Stimulated activated CD8-positive, alpha-beta memory T cell treated with anti-CD3 and anti-CD28 coated beads, Interleukin-15, amount 100 ng/mL, for 1 hour (primary cell): ENCODE measurements at places on chromosomes 1 and 21.

DNA sequence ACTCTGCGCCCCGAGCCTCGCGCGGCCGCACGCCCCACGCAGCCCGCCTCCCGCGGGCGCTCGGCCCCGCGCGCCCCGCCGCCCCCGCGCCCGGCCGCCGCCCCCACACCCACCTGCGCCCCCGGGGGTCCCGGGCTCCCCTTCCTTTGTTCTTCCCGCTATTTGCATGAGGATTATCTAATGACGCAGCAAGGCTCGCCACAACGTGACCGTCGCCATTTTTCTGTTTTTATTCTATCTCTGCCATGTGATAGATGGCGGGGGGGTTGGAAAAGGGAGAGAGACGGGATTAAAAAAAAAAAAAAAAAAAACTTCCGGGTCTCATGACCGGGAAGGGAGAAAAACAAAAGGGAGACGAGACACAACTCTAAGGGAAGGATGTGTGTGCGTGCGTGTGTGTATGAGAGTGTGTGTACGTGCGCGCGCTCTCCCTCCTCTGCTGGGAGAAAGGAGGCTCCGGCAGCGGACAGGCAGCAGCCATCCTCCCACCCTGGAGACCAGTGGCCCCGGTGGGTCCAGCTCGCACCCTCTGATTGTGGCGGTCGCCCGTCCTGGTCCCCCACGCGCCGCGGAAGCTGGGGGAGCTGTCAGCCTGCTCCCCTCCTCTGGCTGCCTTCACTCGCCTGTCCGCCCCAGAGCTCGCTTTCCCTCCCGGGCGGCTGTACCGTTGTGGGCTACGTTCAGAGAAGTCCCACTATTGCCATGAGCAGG, 80.4 kb upstream of the AK4 start:
- DNase-seq: no peak

DNA sequence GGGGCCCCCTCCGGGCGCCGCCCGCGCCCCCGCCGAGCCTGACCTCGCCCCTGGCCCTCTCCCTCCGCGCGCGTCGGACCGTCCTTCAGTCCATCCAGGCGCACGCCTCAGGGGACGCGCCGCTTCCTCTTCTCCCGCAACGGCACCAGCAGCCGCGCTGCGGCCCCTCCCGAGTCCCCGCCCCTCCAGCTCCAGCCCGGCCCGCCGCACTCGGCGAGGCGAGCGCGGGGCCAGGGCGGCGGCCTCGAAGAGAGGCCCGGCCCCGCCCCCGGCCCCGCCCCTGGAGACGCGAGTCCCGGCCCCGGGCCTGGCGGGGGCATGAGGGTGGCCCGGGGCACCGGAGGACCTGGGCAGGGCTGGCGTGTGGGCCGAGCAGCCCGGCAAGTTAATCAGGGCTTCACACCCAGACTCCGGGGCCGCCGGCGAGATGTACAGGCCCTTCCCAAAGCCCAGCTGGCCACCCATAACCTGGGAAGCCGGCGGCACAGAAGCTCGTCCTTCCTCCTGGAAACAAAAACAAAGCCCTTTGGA, at the start of gene IGSF3:
Gene IGSF3 (minus strand): TSS at position 159 of the 531 bp plus-strand sequence. CDS start 1,407 bp downstream, outside the sequence.
- DNase-seq: peak; percentile 14

DNA sequence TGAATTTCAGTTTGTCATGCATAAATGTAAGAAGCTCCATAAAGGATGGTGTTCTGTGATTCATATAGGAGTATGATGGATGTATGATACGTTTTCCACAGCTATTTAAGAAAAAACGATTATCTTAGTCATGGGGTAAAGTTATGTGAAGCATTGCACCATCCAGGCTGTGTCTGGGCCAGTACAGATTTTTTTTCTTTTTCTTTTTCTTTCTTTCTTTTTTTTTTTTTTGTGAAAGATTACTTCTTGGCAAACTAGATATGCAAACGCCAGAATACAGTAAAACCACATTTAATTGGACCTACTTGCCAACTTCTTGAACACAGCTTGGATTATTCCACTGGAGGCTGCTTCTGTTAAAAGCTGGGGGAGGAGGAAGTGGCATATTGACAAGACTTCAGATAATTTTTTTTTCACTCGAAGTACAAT, 14.9 kb downstream of the ZBTB18 start:
- DNase-seq: no peak

DNA sequence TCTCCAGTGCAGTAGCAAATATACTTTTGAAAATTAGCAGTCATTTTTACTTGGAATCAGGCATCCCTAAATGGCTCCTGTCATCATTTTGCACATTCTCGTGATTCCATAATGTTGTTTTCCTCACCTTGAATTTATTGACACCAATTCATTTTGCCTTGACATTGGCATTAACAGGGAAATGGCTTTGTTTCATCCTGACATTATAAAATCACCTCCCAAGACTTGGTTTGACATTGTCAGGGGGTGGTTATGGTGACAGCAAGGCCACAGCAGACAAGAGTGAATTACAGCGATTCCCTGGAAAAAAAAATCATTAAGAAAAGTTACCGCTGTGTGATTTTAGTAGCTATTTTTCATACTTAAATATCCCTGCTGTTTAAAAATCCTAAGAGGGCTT, 327.0 kb downstream of the NTNG1 start:
- DNase-seq: no peak

DNA sequence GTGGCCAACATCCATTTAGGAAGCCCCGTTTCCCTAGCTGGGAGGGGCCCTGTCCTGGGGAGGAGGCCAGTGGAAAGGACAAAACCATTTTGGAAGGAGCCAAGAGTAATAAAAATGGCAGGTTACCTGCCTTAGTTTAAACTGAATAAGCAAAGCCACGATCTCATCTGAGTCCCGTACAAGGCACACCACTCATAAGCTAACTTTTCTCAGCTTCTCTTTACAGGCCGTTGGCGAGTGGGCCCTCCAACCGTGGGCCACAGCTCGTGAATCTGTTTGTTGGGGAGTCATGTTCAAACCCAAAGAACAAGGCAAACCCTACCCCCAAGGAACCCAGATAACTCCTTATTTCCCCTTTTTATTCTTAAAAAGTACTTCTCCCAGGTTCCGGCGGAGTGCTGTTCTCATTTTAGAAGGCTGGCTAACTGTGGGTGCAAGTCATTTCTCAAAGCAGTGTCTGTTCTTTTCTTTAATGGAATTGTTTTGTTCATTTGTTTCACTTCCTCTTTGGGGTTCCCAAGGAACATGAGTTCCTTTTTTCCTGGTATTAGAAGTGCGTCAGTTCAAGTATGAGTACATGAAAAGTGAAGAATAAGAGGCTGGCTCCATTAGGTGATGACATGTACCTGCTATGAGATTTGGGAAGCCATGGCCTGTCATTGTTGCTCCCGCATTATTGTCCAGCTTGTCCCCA, 89.0 kb downstream of the PSMG1 start:
- DNase-seq: no peak

DNA sequence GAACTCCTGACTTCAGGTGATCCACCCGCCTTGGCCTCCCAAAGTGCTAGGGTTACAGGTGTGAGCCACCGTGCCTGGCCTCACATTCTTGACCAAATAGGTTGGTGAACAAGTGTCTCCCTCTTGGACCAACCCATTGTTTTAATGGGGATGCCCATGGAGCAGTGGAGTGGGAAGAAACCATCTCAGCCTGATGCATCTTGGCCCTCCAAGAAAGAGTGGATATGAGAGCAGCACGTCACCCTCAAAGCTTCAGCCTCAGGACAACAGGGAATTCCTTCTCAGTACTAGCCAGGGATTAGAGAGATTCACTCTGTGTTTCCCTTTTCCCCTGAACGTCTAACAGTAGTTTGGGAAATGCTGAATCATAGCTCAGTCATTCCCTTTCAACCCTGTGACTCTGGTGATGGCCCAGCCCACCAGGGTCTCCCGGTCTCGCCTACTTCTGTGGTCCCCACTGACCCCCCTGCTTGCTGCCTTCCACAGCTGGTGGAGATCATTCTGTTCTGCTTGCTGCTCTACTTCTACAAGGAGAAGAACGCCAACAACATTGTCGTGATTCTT, 37.4 kb downstream of the NIPAL3 start:
- DNase-seq: no peak

GRCh38 chr1:184789884-184790283, 35.2 kb upstream of the EDEM3 start:
- DNase-seq: no peak

DNA sequence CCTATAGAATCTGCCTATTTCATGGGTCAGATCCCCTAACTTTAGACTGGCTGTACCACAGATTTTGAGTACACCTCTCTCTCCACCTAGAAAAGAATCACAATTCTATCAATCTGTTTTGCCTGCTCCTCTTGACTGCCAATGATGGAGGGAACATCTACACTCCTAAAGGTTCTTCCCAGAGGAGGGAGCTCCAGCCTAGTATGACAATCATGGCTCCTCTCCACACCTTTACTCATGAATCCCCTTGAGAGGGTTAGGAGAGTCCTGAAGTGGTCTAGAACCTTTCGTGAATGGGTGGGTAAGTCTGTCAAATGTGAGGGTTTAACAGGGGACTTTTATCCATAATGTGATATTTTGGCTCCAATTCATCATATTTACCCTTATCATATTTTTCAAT, 48.0 kb downstream of the DNAI4 start:
- no peak for DNase-seq
